Stimulated activated CD8-positive, alpha-beta memory T cell treated with anti-CD3 and anti-CD28 coated beads, Interleukin-4, amount 100 ng/mL, for 24 hours (primary cell): ENCODE measurements at places on chromosomes 7 and 10.

- DNase-seq, result no peak
These were observed 148.4 kb downstream of the TPST1 start for GRCh38 chr7:66353547-66353946.

GRCh38 chr7:45028920-45029344 is 28.9 kb downstream of the CCM2 start:
- DNase-seq, result no peak

DNA sequence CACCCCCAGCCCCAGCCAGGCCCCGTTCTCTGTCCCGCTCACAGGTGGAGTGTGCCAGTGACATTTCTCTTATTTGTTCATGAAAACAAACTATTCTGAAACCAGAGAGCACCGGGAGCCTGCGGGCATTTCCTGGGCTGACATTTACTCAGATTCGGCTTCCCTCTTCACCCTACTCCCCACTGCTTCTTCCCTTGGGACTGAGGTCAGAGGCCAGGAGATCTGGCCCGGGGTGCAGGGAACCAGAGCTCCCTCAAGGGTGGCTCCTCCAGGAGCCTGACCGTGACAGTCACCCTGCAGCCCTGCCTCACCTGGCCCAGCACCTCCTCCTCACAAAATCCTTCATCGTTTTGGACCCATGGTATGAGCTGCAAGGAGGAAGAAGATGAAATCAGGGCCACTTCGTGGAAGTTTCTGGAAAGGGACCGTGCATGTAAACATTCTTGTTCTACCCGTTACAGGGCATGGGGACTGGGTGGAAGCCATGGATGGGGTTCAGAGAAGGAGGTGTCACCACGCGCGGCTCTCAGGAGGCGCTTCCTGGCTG is 12.2 kb downstream of the BHLHA15 start:
- no peak for DNase-seq

- DNase-seq, result no peak
These were observed 33.3 kb upstream of the MAT1A start for GRCh38 chr10:80322711-80323110.

- no peak for DNase-seq
These were observed 22.4 kb upstream of the NPFFR1 start for GRCh38 chr10:70306181-70306705.

GRCh38 chr10:28302012-28302637 is 739 bp downstream of the MPP7 start:
- no peak for DNase-seq

DNA sequence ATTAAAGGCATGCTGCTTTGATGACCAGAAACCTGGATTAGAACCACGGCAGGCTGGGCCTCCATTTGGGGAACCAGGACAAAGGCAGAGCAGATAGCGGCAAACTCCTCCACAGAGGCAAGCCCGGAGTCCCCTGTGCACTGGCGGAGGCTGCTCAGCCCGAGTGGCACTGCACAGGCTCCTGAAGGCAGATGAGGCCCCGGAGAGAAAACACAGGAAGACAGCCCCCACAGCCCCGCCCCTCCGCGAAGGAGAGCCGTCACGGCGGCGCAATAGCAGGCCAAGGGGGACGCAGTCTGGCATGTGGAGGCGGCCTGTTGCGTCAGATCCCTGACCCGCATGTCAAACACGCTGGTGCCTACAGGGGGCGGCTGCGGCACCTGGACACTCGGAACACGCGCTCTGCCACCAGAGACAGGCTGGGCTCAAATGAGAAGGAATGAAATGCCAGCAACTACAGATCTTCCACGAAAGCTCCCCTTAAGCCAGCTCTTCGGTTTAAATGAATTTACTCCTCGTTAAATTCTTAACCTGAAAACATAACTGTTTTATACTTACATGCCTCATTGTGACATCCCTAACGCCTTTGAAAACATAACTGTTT is 128.5 kb downstream of the MAD1L1 start:
- DNase-seq, result peak; percentile 59

DNA sequence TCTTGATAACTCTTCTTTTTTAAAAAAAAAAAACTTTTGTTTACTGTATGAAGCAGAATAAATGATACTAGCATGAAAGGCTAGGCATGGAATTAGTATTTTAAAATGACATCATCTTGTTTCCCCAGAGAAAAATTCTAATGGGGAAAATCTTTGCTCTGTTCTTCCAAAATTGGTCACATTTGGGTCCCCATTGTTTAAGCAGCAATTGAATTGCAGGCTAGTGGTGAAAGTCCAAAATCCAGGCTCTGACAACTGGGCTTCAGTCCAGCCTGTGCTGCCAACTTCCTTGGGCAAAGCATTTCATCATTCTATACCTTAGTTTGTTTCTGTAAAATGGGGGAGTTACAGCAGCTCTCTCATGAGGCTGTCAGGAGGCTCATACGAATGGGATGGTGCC is 726.4 kb downstream of the KCNMA1 start:
- DNase-seq, result no peak

DNA sequence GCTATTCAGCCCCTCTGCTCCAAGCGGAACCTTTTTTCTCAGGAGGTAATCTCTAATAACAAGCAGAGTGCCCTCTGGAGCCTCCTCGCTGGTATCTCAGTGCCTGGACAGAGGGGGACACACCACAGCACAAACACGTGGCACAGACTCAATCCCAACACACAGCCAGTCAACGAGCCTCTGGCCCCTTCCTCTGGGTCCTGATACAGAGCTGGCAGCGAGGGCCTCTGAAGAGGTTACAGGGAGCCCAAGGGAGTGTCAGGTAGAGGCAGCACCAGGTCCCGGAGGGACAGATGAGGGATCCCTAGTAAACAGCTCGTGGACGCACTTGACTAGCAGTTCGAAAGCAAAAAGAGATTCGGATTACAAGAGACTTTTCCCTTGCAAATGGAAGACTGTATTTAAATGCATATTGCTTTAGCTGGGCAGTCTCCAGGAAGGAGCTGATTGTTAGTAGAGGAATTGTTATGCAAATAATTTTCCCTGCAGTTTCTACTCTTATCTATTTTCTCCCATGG is 14.1 kb downstream of the CXCL12 start:
- DNase-seq, result no peak

DNA sequence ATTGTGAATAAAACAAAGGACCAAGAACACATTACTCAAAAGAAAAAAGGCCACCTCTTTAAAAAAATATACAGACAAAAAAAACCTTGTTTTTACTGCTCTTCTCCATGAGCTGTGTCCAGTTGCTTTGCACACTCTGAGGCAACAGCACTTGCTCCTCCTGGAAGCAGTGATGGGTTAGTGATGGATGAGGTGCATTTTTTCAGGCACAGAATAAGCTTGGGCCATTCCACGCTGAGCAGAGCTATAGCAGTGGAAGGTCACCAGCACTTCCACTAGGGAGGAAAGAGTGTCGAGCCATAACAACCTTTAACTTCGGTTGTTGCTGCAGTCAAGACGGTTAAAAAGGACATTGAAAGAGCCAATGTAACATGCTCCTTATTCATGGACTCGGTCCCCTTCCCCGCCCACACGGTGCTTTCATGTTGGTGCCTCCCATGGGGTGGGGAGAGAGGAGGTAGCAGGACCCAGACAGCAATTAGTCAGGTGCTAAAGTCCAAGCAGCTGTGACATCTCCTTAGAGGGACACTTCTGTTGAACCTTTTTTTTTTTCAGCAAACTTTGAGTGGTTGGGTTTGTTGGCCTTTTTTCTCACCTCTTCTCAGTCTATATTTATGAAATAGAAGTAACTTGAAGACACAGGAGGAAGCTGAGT is 136.5 kb upstream of the ADARB2 start:
- no peak for DNase-seq

DNA sequence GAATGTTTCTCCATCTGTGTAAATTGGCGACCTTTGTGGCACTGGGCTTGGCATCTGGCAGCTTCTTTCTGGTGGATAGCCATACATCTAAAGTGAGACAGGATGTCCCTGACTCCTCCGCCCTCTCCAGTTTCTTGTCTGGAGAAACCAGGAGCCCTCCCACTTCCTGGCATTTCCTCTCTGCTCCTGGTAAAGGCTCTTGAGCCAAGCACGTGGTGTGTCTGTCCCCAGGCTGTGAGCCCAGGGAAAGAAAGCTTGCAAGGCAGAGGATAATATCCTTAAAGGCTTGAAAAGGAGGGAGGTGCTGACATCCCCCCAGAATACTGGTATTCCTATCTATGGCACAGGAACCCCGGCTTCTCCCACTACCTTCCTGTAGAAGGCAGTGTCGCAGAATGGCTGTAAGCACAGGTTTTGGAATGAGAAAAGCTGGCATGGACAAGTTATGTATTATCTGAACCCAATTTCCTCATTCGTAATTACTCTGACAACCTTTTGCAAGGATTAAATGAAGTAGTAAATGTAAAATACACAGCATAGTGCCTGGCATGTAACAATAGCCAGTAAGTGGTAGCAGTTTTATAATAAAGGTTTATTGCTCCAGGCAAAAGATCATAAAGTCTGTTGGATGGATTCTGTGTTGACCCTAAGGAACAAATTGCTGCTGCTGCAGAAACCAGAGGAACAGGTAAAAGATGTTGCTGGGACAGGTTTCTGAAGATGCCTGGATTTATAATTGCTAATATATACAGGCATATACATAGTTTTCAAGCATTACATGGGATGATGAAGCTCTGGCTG is 11.8 kb upstream of the ACSL5 start:
- no peak for DNase-seq
